ENCODE measurements at places on chromosomes 6 and 20. TPM values are rescaled to one million over a fixed set of nuclear protein-coding genes. Genes with fewer than 3 reads are reported as not detected.

NKX2-4 gene
- not detected for total RNA-seq

DNA sequence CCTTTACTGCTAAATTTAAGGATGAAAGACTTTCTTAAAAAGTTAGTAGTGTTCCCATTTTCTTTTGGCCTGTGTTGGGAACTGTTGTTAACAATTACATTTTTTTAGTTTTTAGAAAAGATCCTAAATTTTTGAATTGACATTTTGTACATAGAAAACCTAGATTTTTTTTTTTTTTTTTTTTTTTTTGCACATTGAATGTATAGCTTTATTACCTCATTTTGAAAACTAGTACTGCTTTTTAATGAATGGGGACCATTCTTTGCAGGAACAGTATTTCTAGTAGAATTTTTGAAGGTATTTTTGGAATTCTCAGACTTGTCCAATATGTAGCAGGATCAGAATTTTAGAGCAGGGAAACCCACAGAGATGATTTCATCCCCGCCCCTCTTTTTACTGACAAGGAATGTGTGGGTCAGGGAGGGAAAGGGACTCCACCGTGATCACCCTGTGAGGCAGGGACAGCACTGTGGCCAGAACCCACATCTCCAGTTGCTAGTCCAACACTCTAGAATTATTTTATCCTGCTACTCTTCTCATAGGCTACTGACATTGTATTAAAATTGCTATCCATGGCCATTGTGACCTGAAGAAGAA, 154.4 kb upstream of the SUPT3H start:
- DNase-seq, result no peak

PLA2G7 gene
- total RNA-seq, result 1.8 TPM

DNA sequence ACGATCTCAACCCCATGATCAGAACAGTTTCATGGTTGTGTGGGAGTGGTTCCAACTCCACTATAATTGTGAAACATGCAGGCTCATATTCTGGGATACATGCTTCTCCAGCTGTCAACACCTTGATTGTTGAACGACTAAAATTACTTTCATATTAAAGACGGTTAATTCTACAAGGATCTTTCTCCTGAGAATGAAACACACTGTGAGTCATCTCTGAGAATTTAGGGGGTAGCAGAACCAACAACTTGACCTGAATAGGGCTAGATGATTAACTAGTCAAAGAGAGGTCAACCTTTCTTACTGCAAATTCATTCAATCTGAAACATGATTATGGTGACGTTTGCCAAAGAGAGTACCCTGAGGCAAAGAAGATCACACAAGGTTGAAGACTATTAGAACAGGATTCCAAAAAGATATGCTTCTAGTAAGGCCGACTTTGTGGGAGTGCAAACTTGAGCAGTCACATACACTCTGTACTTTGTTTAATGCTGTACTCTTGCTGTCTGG, 175.2 kb upstream of the CITED2 start:
- no peak for DNase-seq

GRCh38 chr6:44072959-44073611, 54.2 kb downstream of the MRPL14 start:
- DNase-seq, result peak; percentile 89

HLA-DQB1 gene
- total RNA-seq, result 23.2 TPM

DNA sequence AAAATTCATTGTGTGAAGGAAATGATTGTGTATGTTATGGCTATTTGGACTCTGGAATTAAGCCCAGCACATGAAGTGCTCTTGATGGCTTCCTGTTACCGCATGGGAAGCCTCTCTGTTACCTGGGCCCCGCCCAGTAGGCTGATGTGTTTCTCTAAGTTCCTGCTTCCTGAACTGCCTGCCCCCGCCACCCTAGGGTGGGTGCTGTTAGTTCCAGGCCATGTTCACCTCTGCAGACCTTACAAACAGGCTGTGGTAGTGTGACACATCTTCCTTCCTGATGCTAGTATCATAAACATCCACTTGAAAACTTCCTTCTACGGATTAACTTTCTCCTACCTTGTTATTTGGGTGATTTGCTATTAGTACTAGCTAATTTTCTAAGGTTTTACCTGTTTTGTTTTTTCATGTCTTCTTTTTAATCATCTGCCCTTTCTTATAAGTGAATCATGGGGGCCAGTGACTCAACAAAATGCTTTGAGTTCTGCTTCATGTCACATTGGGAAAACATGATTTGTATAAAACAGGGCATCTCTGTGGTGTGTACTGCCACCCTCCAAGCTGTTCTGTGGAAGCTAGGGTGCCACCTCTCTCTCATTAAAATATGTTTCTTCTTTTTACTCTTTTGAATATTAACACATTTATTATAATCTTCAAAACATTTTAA, 40.6 kb downstream of the SH3BGRL2 start:
- peak; percentile 85 for DNase-seq

DNA sequence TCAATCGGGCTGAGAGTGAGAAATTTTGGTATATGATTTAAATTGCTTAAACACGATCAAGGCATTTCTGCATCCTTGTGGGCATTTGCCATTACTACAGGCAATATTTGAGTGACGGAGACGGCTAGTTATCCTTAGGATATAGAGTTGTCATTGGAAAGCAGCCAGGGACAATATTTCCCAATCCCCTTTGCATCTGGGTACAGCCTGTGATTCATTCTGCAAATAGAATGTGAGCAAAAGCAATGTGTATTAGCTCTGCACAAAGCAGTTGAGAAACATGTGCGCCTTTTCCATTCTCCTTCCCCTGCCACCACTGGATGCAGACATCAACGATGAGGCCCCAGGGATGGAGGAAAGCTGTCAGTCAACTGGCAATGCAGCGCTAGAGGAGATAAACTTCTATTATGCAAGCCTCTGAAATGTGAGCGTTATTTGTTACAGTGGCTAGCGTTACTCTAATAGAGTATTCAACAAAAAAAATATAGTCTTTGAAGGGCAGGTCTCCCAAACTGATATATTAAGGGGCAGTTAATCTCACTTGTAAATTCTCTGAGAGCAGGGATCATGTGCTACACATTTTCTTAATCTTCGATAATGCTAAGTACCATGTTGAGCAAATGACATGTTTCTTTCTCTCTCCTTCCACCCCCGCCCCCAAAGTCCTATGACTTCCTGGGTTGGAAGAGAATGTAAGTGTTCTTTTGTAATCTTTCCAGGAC, 37.1 kb upstream of the NCOA3 start:
- peak; percentile 56 for DNase-seq

DNA sequence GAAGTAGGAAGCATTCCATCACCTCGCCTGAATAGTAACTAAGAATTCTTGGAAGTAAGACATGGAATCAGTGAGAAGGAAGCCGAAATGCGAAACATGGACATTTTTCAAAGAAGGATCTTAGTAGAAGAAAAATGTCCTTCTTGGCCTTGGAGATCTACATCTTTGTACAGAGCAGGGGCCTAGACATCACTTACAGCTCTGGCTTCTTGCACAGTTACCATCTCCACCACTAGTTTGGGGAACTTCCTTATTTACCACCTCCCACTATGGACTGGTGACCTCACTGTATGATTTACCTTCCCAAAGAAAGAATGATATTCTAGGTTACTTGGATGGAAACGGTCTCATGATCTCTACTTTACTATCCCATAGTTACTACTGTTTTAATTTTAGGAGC, 15.7 kb downstream of the CASS4 start:
- no peak for DNase-seq

HAO1 gene
- total RNA-seq, result 2.7 TPM

DNA sequence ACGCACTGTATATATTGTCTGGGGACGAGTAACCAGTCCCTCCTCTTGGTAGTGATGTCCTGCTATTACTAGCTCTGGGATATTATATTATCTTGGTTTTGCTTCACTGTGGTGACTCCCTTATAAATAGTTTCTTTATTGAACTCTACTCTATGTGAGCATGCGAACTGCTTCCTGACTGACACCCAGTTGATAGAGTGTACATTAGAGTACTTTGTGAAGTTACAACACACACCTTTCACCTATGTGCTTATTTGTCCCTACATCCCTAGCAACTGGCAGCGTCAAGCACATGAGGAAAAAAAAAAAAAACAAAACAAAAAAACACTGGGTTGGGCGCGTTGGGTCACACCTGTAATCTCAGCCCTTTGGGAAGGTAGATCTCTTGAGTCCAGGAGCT, 67.3 kb upstream of the TENT5A start:
- no peak for DNase-seq

DNA sequence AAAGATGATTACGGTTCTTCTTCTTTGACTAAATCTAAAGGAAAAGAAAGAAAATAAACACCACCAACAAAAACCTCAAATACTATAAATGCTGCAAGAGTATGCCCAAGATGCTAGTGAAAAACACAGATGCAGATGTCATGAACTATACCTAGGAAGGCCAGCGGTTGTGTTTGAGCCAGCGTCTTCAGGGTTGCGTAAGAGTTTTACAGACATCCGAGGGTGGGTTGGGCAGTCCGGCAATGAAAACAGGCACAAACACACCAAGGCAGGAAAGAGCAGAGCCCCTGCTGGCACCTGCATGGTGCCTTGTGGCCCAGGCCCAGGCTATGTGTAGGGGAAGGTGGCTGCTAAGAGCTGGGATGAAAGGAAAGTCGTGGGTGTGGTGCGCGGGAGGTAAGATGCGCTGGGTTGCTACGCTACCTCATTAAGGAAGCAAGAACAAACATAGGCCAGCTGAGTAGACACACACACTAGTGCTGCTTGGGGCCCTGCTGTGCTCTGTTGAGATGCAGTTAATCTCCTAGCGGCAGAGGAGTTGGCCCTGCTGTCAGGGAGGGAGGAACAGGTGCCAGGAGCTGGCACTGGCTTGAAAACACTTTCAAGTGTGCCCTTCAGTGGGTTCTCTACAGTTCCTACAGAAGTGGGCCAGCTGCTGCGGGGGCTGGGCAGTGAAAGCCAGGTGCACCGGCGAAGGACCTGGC, 170.2 kb upstream of the PLN start:
- no peak for DNase-seq

DNA sequence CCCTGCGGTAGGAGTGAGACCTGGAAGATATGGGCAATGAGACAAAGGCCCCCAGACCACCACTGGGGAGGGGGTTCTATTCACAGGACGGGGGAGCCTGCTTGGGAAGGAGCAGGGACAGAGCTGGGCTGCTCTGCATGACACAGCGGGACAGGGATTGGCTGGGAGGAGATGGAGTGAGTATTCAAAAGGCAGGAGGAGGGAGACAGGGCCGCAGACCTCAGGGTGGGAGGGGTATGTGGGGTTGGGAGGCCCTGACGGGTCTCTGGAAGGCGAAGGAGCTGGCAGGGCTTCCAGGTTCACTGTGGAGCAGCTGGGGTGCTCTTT, 60.8 kb upstream of the RPS6KA2 start:
- DNase-seq, result no peak

DNA sequence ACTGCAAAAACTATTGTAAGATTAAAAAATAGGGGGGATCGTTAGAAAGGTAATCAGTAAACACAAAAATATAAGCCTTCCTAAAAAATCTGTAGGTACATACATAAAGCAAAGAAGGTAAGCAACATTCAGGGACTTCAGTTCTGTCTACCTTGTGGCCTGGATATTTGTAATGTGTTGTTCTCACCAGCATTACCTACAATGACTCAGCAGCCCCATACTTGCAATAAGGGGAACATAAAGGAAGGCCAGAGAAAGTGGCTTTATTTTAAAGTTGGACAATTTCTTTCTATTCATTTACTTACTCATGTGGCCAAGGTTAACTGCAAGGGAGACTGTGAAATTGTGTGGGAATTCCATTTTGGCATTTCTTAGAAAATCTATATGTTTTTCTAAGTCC, 277.2 kb upstream of the PREP start:
- no peak for DNase-seq
